Fibroblast of mammary gland (primary cell): ENCODE measurements at places on chromosomes 1 and 21.

GRCh38 chr1:66778969-66779368, 22.1 kb downstream of the INSL5 start:
- DNase-seq, result peak; percentile 35

- peak; percentile 30 for DNase-seq
These were observed 7.3 kb downstream of the SH3BGRL3 start for GRCh38 chr1:26287033-26287711.

DNA sequence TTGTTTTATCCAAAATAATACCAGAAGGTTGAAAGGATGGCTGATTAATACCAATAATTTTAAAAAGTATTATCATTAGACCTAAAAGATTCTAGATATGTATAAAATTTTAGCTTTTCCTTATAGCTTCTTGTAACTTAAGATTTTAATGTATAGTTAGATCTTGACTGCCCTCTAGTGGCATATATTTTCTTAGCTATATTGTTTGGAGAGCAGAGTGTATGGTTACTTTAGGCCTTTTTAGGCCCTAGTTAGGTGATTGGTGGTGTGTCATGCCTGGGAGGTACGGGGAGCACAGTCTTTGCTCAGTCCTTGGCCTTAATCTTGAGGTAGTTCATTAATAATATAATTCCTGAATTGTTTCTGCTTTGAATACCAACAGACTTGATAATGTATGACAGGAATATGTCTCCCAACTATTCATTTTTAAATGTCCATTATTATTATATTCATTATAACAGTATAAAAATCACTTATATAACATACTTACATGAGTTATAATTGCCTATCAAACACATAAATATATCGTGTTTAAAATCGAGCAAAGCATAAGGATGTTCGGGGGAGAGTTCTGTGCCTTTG, 328.4 kb downstream of the ZP4 start:
- DNase-seq, result peak; percentile 74

DNA sequence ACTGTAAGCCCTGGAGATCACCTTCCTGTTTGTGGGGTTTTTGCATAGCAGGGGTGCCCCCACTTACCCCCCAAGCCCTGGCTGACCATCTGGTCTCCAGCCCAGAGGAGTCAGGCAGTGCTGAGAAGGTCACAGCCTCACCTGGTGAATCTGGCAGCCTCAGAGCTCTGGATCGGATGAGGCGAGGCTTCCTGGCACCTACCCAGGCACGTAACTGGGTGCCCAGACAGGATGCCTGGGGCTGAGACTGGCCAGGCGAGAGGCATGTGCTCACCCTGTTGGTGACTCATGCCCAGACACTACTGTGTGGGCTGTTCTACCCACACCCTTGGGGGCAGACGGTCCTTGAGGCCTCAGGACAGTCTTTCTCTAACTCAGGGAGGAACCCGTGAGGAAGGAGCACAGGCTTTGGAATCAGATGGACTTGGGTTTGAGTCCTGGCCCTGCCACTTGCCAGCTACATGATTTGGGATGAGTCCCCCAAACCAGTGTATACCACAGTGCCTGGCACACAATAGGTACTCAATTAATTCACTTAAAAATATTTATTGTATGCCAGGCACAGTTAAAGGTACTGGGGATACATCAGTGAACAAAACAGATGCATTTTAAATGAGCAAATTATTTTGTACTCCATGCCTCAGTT, 15.1 kb upstream of the PADI3 start:
- DNase-seq, result peak; percentile 81

DNA sequence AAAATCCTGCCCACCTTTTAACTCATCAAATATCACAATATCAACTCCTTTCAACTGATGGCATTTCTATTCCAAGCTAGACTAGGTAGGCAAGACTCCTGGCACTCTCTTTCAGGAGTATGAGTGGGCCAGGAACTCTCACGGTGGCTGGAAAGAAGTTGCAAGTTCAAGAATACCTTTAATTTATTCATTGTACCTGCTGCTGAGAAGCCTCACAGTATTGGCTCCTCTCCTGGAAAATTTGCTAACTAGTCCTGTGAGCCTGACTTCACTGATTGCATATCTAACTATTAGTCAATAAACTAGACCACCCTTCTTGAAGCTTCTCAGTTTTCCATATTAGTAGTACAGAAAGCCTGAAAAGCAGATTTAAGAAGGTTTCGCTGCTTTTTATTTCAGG, 120.2 kb downstream of the DUSP10 start:
- no peak for DNase-seq

- no peak for DNase-seq
These were observed 516.7 kb downstream of the NPHP4 start for GRCh38 chr1:5475572-5475971.

DNA sequence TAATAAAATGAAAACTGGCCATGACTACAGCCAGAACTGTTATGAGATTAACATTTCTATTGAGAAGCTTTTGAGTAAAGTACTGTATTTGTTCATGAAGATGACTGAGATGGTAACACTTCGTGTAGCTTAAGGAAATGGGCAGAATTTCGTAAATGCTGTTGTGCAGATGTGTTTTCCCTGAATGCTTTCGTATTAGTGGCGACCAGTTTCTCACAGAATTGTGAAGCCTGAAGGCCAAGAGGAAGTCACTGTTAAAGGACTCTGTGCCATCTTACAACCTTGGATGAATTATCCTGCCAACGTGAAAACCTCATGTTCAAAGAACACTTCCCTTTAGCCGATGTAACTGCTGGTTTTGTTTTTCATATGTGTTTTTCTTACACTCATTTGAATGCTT, 164.0 kb downstream of the NEK7 start:
- no peak for DNase-seq

DNA sequence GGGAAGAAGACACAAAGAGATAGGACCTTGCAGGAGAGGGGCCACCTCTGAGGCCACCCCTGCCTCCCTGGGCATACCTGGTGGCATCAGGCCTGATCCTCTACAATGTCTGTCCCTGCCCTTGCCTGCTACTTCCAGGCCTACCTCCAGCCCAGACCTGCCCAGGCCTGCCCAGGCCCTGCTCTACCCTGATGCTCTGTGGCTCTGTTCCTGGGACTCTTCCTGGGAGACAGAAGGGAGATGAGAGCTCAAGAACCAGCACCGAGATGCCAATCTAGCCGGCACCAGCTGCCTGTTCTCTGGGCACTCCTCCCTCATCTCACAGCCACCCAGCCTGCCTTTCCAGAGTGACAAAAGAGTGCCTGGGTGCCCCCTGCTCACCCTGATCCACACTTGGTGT, 2.7 kb downstream of the CELF3 start:
- DNase-seq, result no peak

- DNase-seq, result no peak
These were observed 781 bp upstream of the METTL13 start for GRCh38 chr1:171780583-171781175.

DNA sequence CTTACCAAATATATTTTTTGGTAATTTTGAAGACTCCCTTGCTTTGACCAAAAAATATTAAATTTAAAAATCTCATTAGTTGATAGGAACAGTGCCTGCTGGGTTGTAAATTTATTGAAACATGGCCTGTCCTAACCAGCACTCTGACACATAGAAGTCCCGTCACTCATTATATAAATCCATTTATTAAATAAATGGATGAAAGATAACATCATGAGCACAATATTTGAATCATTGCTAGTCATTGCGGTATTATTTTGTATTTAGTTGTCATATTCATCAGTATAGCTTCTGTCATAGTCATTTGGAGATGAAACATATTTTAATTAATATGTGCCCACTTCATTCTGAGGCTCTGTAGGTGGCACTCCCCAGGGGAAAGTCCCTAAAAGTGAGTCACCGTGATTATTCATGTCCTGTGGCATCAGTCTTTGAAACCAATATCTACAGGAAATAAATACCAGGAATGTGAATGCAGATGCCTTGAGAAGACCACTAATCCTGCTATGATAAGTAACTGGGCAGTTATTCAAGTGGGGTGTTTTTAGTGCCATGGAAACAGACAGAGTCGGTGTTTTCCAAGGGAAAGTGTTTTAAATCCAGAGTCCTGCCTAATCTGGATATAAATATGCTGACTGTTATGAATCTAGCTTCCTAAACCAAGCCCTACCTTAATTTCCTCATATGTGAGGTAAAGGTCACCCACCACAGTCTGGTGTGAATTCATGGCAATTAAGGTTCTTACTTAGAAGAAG, 302.0 kb downstream of the DUSP10 start:
- DNase-seq, result peak; percentile 94

GRCh38 chr1:53726009-53726600, 12.9 kb downstream of the GLIS1 start:
- DNase-seq, result no peak

GRCh38 chr1:13816016-13816760, 116.2 kb downstream of the PRDM2 start:
- no peak for DNase-seq

DNA sequence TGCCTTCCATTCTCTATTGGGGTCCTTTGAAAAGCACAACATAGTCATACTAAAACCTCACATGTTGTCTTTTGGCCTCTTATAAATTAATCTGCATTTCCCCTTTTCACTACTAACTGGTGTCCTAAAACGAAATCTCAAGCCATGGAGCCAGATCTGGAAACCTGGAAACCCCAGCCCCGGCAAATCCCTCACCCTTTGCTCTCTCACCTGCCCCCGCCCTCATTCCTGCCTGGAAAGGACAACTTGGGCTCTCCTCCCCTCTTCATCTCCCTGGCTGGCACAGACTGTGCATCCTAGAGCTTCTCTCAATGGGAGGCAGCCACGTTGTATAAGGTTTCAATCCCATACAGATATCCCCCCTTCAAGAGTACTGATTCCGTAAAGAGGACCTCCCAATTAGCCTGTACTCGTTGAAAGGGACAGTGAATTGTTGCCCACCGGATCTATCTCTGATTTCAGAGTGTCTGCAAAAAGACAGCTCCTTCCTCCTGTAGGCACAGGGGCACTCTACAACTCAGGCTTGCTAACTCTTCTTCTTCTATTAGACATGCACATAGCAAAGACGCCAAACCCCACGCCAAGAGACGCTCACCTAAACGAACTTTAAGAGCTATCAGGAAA, 1.4 kb downstream of the DUSP10 start:
- DNase-seq, result peak; percentile 12

DNA sequence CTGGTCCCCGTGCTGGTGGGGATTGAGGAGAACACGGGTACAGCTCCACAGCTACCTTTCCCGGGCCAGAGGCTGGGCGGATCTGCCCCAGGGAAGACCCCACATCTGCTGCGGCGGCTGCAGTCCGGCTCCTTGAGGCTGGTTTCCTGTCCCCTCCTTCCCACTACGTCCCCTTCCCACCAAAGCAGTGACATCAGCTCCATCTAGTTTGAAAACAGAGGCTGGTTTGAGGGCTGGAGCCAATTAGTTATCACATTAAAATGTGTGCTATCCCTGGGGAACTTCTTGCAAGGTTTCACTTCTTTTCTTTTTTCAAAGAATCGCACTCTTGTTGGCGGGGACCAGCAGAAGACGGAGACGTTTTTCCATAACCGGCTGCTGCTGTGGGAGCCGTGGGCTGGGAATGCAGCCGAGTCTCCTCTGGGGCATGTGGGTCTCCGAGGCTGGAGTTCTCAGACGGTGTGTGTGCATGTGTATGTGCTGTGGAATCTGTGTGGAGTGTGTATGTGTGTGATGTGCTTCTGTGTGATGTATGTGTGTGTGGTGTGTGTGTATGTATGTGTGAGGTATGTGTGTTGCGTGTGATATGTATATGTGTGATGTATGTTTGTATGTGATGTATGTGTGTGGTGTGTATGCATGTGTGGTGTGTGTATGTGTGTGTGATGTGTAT, 8.9 kb upstream of the PCBP3 start:
- peak; percentile 59 for DNase-seq

GRCh38 chr1:175383239-175383638, 190.7 kb upstream of the KIAA0040 start:
- DNase-seq, result no peak

- DNase-seq, result no peak
These were observed 15.5 kb downstream of the IBA57 start for GRCh38 chr1:228180959-228181644.

DNA sequence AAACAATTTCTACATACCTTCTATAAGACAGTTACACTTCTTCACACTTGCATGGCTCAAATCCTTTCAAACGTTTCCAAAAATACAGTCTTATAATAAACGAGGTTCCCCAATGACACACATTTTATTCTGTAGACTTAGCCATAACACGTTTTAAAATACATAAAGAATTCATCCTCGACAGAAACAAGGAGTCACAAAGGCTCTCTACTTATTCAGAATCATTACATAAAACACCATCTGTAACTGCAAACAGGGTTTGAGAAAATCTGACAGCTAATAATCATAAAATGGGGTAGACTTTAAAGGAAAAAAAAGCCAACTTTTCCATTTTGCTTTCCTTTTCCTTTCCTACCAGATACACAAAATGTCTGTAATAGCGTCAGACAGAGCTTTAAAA, 1.8 kb downstream of the PIK3R3 start:
- DNase-seq, result no peak

DNA sequence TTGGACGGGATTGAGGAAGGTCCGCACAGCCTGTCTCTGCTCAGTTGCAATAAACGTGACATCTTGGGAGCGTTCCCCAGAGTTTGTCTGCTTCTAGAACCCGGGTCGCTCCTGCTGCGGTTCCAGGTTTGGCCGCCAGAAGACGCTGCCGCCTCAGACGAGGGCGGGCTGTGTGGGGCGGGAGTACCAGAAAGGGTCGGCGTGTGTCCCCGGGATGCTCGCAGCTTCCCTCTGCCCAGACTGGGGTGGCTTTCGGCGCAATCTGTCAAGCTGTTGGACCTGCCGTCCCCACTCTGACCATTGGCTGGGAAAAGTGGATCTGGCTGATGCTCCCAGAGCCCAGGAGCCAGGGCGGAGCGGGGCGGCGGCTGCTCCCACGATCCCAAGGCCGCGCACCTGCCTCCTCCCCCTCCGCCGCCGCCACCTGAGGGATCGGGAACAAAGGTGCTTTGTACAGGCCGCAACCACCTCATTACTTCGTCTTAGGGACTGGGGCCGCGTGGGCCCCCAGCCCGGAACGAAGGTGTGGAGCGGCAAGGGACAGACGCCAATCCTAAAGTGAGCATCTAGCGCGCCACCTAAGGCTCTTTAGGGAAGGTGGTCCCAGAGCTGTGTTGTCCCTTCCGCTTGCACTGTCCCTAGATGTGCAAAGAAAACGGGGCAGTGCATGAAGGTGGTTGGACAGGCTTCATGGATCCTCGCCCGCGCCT, 683 bp upstream of the EFNA4 start:
- DNase-seq, result peak; percentile 47

DNA sequence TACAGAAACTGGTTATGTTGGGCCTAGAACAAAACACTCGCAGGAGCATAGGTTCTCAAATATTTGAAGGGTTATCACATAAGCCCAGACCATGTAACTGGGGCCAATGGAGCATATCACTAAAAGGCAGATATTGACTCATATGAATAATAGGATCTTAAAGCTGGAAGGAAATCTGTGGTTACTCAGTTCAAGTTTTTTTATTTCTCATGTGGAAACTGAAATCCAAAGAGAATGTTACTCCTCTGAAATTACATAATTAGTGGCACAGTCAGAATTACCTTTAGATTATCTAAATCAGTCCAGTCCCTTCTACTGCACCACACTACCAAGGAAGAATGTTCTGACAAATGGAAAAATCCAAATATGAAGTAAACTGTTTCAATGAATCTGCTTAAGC, 12.0 kb downstream of the SLAMF8 start:
- no peak for DNase-seq

DNA sequence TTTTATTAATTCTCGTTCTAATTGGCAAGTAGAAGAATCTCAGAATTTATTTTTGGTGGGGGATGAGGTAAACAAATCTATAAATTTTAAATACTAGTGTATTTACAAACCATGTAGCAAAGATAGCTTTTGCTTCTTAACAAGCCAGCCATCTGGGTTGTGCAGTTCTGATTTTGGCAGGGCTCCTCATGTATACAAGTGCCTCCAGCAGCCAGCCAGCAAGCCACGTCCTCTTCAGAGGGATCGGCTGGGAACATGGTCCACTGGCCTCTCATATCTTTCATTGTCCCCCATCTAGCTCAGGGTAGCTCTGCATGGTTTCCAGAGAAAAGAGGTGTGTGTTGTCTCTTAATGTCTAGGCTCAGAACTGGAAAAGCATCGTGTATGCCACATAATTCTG, 659.1 kb downstream of the MRPL39 start:
- no peak for DNase-seq
